ENCODE measurements at places on chromosomes 7 and 10.

GRCh38 chr7:123625254-123625653 lies 23.6 kb downstream of the ASB15 start:
- DNase-seq: no peak

GRCh38 chr7:22499044-22499443 lies 944 bp downstream of the STEAP1B start:
- DNase-seq: no peak

GRCh38 chr7:8418629-8419245 lies 14.7 kb upstream of the NXPH1 start:
- peak; percentile 22 for DNase-seq

GRCh38 chr7:19290968-19291367 lies 145.7 kb upstream of the FERD3L start:
- DNase-seq: no peak

- no peak for DNase-seq
Measured at GRCh38 chr10:76546411-76546810, 1091.2 kb downstream of the KCNMA1 start.

- peak; percentile 46 for DNase-seq
Measured at GRCh38 chr7:157347217-157347904, 10.6 kb downstream of the DNAJB6 start.

DNA sequence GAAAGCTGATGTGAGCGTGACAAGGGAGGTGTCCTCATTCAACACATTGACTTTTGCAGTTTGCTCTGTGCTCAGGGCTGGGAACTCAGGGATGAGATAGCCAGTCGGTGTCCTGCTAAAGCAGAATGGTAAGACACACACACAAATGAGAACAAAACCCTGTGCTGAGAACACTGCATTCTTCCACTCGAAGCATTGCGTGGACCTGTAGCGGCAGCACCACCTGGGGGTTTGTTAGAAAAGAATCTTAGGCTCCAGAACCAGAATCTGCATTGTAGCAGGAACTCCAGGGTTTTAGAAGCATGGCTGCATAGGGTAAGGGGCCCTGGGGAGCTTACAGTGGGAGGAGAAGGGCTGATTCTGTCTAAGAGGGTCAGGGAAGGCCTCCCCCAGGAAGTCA lies 21.5 kb upstream of the OGDHL start:
- no peak for DNase-seq

GRCh38 chr10:80855348-80855971 lies 317.8 kb downstream of the SH2D4B start:
- no peak for DNase-seq

DNA sequence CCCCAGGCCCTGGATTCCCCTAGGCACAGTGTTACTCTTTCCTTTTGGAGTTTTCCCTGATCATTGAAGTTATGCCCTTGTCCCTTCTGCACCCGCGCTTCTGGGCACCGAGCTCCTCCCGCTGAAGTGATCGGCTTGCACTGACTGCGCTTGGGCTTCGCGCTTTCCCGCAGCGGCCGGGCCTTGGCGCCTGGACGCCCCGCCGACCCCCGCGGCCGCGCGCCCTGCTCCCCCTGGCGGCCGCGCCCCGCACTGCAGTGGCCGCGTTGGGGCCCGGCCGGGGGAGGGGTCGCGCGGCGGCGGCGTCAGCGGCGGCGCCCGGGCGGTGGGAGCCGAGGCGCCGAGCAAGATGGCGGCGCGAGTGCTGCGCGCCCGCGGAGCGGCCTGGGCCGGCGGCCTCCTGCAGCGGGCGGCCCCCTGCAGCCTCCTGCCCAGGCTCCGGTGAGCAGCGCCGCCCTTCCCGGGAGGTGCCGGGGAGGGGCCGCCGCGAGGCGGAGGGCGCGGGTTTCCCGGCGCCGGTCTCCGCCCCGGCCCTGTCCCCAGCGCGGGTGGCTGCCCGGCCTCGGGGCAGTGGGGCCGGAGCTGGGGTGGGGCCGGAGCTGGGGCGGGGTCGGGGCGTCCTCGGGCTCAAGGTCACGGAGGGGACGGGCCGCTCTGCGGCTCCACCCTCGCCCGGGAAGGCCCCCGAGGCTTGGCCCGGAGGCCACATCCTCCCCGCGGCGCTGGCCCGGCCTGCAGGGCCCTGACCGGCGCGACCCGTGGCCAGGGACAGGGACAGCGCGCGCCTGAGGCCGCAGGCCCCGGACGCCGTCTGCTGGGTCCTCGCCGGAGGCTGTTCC lies at the start of gene NIPSNAP2:
NIPSNAP2 (plus strand) TSS at position 325 of the 839 bp plus-strand sequence; CDS start at position 350, 25 bp downstream.
- peak; percentile 77 for DNase-seq

DNA sequence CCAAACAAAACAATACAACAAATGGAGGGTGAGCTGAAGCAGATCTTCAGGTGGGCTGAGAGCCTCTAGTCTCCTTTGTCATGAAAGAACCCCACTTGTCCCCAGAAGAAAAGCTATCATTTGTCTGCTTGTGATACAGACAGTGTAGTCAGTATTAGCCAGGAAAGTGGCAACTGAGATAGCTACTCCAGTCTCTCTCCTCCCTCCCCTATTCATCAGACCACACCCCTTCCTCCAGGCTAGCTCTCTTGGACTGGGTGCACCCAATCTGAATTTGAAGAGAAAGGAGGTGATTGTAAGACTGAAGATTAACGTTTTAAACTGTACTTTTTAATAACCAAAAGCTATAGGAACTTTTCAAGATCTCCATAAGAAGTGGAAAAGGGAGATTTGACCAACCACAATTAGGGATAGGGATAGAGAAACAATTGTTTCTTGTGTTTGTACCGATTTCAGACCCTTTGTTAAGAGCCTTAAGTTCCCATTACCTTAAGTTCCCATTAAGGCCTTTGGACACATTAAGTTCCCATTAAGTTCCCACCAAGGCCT lies 14.1 kb downstream of the BMPR1A start:
- no peak for DNase-seq

- DNase-seq: peak; percentile 34
Measured at GRCh38 chr7:152760854-152761748, 1.5 kb downstream of the ACTR3B start.

DNA sequence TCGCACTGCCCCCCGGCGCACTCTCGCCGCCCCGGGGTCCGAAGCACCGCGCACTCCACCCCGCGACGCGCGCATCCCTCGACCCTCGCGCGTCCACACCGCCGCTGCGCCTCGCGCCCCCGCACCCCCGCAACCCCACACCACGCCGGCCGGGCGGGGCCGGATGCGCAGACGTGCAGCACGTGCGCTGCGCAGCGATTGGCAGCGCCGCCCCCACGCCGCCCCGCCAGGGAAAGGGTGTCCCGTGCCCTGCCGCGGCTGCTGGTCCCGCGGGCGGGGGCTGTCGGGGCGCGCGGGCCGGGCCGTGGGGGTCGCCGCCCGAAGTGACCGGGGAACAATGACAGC lies 53.7 kb upstream of the KDM7A start:
- DNase-seq: peak; percentile 86

DNA sequence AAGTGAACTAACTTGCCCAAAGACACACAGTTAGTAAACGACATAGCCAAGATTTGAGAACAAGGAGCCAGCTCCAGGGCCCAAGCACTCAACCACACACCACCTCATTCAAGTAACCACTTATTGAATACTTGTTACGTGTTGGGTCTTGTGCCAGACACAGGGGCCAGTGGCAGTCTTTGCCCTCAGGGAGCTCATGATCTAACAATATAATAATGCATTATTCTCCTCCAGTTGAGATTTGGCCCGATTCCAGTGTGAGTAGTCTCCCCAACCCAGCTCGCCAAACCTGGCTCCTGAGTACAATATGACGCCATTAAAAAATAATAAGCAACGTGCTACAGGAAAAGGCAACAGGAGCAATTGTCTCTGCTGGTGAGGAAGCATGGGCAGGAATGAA lies 14.4 kb upstream of the STK17A start:
- no peak for DNase-seq

DNA sequence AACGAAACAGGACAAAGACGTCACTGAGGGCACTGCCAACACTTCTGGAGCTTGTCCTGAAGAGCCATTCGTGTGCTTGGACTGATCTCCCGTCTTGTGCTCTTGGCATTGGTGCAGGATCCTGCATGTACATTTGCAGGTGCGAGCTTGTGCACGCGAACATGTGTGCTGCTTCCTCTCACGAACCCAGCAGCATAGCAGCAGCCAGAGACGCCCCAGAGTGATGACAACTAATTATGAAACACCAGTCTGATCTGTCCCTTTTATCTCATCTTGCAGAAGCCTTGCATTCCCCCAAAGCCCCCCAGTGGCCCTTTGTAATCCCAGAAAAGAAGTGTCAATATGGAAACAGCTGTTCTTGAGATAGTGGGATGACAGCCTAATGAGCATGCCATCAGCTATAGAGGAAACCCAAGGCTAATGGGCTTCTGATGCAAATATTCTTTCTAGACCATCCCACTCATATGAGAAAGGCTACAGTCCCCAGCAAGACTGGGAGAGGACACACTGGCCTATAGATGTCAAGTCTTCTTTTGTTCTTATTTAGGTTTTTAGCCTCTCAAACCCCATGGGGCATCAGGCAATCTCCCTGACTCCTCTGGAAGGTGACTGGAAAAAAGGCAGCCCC lies 310.6 kb downstream of the FRMD4A start:
- no peak for DNase-seq

DNA sequence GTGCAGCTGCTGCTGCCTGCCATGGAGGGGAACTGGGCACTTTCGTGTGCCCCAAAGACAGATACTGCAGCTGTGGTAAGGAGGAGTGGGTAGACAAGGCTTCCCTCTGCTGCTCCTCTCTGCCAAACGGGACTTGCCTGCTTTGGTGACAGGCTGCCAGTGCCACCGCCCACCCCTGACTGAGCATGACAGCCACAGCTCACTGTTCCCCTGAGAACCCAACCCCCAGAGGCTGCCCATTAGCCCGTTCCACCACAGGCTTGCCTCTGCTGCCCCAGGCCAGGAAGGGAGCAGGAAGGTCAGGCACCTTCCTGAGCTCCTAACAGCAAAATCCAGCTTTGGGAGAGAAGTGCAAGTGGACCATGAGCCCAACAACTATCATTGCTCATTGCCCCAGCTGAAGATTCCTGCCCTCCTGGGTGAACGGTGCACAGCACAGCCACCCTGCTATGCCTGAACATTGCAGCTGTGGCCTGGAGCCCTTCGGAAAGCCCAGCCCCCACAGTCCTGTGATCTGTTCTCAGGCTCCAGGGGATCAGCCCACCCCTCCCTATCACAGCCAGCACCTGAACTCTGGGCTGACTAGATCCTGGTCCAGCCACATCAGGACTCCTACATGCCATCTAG lies 58.7 kb upstream of the ANTXRL start:
- peak; percentile 15 for DNase-seq

DNA sequence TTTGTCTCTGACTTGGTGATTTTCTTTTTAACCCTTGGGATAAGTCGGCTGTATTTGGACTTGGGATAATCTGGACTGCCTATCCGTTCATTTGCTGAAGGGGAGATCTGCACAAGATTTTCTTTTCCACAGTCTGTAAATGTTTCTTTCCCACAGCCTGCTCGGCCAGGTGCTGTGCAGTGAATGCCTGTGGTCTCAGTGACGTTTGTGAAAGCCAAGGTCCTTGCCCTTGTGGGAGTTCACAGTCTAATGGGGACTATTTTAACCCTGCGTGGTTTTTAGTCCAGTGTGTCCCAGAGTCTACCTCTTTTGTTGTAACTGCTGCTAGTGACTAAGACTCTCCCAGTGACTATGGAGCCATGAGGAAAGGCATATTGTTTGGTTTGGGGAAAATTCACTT lies 8.9 kb downstream of the PNLIP start:
- DNase-seq: no peak

- no peak for DNase-seq
Measured at GRCh38 chr7:111903797-111904196, 302.4 kb downstream of the DOCK4 start.

DNA sequence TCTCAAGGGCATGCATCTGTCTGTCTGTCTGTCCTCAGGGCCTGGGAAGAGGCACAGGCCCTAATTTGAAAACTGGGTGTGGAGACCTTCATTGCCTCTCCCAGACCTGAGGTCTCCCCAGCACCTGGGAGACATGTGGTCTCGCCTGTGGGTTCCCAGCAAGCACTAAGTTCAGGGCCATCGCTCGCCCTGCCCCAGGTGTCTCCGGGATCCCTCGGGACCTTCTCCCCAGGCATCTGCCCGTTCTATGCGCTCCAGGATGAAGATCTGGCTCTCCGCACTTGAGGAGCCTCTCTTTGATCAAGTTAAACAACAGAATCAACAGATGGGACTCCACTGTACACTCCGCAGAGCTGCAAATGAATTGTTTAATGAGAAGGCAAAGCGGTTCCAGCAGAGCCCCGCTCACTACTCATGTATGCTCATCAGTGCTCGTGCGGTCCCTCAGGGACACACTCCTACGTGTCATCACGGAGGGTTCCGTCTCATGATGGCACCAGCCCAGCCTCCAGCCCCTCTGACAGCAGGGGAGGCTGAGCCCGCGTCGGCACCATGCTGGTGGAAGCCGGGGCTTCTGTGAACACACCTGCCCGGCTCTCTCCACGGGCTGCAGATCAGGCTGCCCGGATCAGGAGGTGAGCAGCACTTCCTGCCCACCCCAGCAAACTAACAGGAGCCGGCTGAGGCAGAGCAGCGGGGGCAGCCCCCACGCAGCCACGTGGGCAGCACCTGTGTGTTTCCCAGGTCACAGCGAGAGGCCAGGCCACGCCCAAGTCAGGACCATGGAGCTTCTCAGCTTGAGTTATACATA lies 132.8 kb downstream of the TCERG1L start:
- DNase-seq: no peak

DNA sequence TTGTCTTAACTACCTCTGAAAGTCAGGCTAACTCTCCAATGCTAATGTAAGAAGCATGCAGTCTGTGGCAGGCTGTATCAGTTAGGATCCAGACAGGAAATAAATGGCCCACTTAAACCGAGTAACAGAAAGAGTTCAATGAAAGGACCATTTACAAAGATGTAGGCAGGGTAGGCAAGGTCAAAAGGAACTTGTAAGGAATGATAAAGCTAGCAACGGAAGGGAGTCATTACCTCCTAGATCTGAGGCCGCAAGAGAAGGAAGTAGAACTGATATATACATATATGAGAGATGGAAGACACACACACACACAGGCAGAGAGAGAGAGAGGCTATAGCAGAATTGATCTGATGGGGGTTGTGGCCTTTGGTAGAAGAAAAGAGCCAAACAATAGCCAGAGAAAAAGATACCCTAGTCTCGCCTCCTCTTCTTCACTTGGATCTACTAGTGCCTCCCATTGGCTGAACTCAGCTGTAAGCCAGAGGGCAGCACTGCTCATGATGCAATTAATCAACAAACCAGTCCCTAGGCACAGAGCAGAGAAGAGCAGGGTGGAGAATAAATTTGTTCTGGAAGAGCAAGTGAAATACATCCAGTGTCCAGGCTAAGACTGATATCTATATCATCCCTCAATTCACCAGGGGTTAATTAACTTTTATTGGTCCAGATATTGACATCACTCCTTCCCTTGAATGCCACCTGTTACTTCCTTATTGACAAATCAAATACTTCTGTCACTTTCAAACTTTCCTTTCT lies 91.2 kb downstream of the LSMEM1 start:
- no peak for DNase-seq
